Small intestine (tissue), 16 donors: ENCODE measurements at places on chromosomes 6 and 20. TPM values are rescaled to one million over a fixed set of nuclear protein-coding genes. Genes with fewer than 3 reads are reported as not detected.

TP53TG5 gene
- polyA plus RNA-seq: not detected

EYS gene
- polyA plus RNA-seq: not detected

RPN2 gene
- polyA plus RNA-seq: 54.9 TPM

- H3K4me3 ChIP-seq: no peak overlapping the region
- H3K4me1 ChIP-seq: no peaks in the 10 kb centered on the region
- H3K36me3 ChIP-seq: no peaks in the 10 kb centered on the region
- DNase-seq: no peak
- no peaks in the 10 kb centered on the region for H3K27me3 ChIP-seq
Measured at GRCh38 chr20:60294632-60295031, 336.4 kb downstream of the CDH26 start.

GRCh38 chr6:279341-280029, 12.8 kb upstream of the DUSP22 start:
- H3K27me3 ChIP-seq: peaks cover 2% of the 10 kb centered on the region
- no peak overlapping the region for H3K27ac ChIP-seq
- DNase-seq: no peak
- H3K36me3 ChIP-seq: no peaks in the 10 kb centered on the region

GRCh38 chr6:42315991-42316970, 98.6 kb upstream of the MRPS10 start:
- H3K36me3 ChIP-seq: no peaks in the 10 kb centered on the region
- peaks cover 13% of the 10 kb centered on the region for H3K4me1 ChIP-seq
- H3K4me3 ChIP-seq: no peak overlapping the region
- peak; percentile 85 for DNase-seq
- H3K27ac ChIP-seq: peak overlapping the region; percentile 14

- H3K36me3 ChIP-seq: peaks cover 20% of the 10 kb centered on the region
- no peaks in the 10 kb centered on the region for H3K4me1 ChIP-seq
Measured at GRCh38 chr20:41089555-41089954, 47.8 kb upstream of the PLCG1 start.

- DNase-seq: no peak
- H3K27ac ChIP-seq: no peak overlapping the region
- peaks cover 6% of the 10 kb centered on the region for H3K4me1 ChIP-seq
- H3K36me3 ChIP-seq: no peaks in the 10 kb centered on the region
- no peaks in the 10 kb centered on the region for H3K27me3 ChIP-seq
- no peak overlapping the region for H3K4me3 ChIP-seq
Measured at GRCh38 chr6:166629628-166630027, 2.6 kb upstream of the RPS6KA2 start.

DNA sequence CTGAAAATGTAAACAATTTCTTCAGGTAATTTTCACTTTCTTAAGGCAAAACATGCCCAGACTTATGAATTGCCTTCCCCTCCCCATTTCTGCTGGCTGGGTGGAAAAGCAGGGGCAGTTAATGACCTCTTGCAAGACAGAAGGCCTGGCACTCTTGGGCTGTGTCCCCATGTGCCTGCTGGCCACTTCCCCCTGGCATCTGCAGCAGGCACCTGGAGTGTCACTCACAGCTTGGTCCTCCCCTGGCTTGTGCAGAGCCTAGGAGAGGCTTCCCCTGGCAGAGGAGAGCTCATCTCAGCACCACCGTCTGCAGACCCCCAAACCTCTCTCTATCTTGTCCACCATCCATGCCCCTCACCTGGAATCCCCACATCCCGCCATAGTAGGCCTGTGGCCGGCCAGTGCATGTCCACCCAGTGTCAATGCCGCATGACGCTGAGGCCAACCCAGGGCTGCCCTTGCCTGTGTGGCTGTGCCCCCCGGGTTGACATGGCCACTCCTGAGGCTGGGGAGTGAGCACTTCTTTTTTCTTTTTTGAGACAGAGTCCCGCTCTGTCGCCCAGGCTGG, 83.5 kb upstream of the SLC22A23 start:
- no peak overlapping the region for H3K4me3 ChIP-seq
- no peak for DNase-seq
- peak overlapping the region; percentile 20 for H3K27ac ChIP-seq
- H3K4me1 ChIP-seq: peaks cover 73% of the 10 kb centered on the region
- H3K36me3 ChIP-seq: no peaks in the 10 kb centered on the region
- H3K27me3 ChIP-seq: no peaks in the 10 kb centered on the region

- no peaks in the 10 kb centered on the region for H3K36me3 ChIP-seq
- peak overlapping the region; percentile 95 for H3K27ac ChIP-seq
- DNase-seq: no peak
Measured at GRCh38 chr6:158854214-158855101, 35.3 kb upstream of the EZR start.

- H3K27ac ChIP-seq: no peak overlapping the region
- no peak overlapping the region for H3K4me3 ChIP-seq
- no peak for DNase-seq
- no peaks in the 10 kb centered on the region for H3K36me3 ChIP-seq
- H3K27me3 ChIP-seq: no peaks in the 10 kb centered on the region
Measured at GRCh38 chr20:45817376-45818194, 5.1 kb downstream of the UBE2C start.
